ENCODE measurements at places on chromosomes 13 and 19.

DNA sequence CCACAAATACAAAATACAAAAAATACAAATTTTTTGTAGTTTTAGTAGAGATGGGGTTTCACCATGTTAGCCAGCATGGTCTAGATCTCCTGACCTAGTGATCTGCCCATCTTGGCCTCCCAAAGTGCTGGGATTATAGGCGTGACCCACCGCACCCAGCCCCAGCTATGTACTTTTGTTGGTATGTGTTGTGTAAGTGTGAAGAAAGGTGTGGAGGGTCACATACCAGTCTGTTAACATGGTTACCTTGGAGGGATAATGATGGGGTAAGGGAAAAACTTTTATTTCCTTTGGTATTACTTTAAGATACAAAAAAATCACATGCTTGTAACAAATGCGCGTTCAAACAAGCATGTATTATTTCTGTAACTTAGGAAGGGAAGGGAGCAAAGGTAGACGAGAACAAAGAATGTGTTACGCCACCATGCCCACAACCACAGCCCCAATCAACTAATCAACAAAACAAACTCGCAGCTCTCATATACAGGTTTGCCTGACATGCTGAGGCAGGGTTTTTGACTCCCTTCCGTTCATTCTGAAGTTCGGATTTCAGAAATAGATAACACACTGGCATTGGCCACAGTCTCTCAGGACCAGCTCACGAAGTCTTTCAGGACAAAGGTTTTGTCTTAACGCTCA, 13.5 kb upstream of the VWA8 start:
- no peak for DNase-seq

- DNase-seq: no peak
Measured at GRCh38 chr13:95206116-95206515, 95.1 kb downstream of the ABCC4 start.

GRCh38 chr19:40282209-40282580, 3.0 kb downstream of the AKT2 start:
- no peak for DNase-seq

- DNase-seq: no peak
Measured at GRCh38 chr19:5149508-5149907, 180.6 kb downstream of the KDM4B start.

DNA sequence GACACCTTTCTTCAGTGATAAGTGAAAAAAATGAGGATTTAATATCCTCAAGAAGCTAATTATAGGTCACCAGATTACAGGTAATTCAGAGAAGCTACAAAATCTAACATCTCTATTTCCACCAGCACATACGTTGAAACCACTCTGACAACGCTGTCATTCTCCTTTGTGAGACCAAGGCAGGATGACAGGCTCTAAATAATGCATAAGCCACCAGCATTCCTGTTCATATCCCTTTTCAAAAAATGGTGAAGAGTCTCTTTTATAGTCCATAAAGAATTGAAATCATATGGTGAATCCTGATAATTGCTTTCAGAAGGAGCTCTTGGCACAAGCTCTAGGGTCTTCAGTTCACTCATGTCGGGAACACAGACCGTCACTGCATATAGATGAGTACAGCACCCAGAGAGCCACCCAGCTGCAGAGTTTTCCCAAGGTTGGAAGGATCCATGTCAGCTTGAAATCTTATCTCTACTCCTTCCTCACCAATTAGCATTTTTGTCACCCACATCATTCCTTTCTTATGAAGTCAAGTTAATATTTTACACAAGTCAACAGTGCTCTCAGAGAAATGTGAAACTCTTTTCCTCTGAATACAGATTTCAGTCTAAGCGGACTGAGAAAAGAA, 431.4 kb downstream of the TBC1D4 start:
- DNase-seq: peak; percentile 30

DNA sequence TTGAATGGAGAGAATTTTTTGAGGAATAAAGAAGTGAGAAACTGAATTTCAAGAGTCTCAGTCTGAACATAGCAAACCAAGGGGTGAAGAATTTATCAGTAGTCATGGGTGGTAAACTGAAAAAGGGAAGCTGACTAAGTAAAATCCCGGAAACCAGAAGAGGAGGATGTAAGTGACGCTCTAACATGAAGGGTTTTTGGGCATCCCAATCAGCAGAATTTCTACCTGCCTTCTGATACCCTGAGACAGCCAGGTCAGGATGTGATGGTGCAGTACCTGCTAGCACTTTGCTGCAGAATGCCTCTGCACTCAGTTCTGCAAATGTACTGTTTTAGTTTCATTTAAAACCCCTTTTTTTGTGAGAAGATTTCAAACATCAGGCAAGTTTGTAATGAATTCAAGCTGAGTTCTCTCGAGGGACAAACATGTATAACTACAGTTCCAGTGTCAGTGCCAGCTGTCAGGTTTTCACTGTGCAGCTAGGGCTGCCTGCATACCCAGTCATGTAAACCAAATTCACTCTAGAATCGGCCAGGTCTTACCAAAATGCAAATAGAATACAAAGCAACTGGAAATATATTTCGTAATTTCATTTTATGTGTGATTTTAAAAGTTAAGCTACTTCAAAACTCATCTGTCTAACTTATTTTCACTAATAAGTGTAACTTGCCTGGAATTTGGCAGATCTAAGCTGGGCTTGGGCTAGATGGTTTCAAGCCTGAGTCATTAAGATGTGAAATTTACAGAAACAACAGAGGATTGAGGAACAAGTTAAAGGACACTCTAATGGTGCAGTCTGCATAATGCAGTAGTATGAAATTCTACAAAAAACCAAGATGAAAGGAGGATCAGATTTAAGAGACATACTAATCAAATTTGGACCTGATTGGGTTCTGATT, 13.8 kb downstream of the METTL21C start:
- no peak for DNase-seq

DNA sequence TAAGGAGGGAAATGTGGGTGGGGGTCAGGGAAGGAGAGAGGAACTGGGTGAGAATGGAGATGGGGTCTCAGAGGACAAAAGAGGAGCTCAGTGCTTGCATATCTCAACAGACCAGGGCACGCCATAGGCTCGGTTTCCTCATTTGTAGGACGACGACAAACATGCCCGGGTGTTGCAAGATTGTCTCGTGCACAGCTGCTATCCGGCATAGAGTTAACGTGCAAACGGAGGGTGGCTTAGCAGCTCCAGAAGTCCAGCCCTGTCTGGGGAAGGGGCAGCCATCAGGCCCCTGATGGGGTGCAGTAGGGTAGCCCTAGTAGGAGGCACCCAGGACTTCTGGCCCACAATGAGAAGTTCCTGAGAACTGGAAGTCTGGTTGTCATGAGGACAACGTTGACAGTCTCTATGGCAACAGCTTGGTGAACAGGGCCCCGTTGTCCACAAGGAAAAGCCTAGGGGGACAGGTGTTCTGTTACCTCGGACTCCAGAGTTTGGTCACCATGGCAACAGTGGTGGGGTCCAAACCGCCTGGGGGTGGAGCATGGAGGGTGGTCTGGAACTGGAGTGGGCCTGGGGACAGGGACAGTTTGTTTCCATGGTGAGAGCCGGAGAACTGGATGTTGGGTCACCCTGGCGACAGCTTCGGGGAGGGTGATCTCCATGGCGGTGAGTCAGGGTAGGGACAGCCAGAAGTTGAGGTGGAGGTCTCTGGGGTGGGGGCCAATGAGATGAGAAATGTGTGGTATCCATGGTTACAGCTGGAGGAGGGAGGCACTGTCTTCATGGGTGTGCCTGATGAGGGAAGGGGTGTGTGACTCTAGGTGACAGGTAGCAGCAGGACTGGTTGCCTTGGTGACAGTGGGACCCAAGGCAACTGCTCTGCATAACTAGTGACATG, 16.8 kb downstream of the TM6SF2 start:
- no peak for DNase-seq
